ENCODE measurements at places on chromosomes 16 and 17.

- DNase-seq: no peak
Measured at GRCh38 chr17:46949291-46950174, 26.6 kb downstream of the GOSR2 start.

DNA sequence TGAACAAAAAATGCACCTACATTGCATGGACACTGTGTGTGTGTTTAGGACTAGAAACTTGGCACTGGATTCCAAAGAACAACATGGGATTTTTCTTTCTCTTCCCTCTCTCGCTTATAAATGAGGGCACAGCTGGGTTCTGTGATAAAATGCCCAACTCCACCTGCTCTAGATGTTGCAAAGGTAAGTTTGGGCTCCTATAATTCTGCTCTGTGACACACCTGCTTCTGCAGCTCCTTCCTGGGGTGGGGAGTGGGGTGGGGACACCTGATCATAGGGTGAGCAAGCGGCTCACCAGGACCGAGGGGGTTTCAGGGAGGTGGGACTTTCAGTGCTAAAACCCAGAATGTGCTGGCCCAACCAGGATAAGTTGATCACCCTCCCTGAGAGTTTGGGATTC is 104.3 kb downstream of the AXIN2 start:
- no peak for DNase-seq

- no peak for DNase-seq
Measured at GRCh38 chr16:50781518-50781917, 39.6 kb downstream of the CYLD start.

- DNase-seq: no peak
Measured at GRCh38 chr17:40350689-40351358, 13.7 kb downstream of the GJD3 start.

DNA sequence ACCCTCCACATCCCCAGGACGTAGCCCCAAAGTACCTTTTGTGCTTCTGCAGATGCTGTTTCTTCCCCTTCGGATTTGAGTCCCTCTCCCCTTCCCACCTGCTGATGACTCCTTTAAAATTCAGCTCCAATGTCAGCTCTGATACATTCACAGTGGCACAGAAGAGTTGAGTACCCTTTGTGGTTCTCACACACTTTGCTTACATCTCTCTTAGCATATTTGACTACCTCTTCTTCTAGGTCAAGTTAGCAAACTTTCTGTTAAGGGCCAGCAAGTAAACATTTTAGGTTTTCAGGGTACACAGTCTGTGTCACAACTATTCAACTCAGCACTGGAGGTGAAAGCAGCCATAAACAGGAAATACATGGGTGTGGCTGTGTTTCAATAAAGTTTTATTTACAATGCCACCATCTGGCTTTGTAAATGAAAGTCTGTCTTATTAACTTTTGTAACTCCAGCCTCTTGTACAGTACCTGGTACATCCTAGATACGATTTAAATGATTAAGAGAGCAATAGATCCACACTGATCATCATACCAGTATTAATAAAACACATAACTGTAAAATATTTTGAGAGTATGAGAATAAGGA is 161.7 kb downstream of the SOX9 start:
- DNase-seq: no peak

GRCh38 chr17:35716173-35716572 is 15.3 kb upstream of the RASL10B start:
- DNase-seq: no peak

DNA sequence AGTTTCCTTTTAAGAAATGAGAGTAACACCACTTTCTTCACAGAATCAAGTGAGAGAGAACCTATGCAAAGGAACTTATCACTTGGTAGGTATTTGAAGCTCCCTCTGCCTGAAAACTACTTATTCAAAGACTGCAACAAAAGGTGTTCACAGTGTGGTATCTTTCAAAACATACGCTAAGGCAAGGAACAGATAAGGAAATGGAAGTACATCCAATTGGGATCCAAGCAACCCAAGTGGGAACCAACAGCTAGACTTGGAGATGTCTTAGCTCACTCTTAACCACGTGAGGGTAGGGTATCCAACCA is 431 bp upstream of the PPM1E start:
- no peak for DNase-seq

DNA sequence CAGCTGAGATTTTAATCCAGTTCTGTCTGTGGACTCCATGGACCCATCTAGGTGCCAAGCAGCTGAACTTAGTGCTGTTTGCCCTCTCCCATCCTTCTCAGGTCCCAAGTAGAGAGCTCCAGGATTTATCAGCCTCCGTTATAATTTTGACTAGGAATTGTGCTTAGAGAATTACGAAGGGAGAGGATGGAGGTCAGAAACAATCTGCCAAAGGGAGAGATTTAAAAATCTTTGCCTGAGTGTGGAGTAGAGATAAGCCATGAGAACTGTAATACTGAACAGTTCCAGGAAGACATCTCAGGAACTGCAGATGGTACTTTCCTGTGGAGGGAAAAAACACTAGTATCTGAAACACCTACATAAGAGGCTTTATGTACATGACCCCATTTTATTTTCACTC is 27.0 kb downstream of the CEP95 start:
- DNase-seq: no peak

All from pancreas (tissue), 10 donors.